ENCODE measurements at places on chromosomes 4 and X.

DNA sequence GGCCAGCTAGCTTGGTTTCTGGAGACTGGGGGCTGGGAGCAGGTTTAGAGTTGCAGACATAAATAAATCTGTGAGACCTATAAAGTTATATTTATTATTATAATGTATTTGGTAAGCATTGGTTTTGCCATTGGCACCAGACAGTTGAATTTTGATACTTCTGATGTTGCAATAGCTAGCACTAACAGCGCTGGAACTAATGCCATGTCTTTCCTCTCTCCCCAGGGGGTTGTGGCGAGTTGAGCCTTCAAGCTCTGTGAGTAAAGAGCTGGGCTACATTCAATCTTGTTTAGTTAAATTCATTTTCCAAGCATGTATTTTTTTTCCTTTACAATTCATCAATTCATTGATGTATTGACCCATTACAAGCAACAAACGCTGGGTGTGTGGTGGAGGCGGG, 358.7 kb upstream of the NR3C2 start:
- no peak for DNase-seq

DNA sequence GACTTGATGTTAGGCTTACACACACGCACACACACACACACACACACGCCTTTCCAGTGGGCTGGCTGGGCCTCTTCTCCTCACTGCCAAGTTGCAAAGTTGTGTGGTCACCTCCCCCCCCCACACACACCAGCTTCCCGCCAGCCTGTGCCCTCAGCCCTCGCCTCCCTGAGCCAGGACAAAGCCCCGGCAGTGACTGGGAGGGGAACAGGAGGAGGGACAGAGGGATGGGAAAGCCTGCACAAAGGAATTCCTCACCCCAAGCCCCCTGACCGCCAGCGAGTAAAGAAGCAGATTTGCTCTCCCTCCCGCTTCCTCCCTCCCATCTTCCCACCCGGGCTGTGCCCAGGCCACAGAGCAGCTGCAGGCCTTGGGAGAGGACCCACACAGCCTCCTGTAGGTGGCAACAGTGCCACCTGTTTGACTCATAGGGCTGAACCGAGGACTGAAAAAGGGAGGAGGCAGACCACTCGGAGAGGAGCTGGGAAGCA, at the start of gene GDPD2:
Gene GDPD2, plus strand, starts transcription at position 464 of the 491 bp plus-strand sequence. CDS start 1,671 bp downstream, outside the sequence.
- DNase-seq = no peak

GRCh38 chr4:139278912-139279759, 889 bp downstream of the MGARP start:
- DNase-seq = no peak

DNA sequence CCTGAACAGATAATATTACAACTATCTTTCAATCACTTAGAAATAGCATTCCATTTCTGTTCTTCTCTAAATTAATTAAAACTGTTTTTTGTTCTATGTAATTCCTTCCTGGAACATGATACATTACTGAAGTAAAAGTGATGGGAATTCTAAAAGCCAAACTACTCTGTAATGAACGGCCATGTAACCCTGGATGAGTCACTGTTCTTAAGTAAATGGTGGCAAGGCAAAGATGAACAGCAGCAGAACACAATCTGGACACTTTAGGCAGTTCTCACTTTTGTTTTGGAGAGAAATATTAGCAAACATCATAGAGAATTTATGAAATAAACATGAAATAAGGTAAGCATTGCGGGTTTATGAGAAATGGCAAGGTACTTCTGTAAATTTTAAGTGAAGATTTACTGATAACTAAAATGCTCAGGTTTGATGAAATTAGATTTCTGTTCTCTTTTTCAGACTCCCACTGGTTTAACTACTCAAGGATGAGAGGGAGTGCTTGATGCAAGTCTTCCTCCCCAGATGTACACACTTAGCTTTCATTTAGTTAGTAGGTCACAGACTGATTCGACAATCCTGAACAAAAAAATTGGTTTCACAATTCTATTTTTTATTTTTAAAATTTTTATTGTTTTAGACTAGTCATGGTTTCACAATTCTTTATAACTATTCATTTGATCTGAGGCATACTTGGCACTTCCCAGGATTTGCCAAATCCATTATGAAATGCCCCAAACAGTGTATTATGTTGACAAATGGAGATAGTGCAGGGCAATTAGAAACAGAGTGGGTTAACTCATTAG, 964 bp upstream of the GPR82 start:
- DNase-seq = no peak

- no peak for DNase-seq
Measured at GRCh38 chr4:128512161-128512560, 224.5 kb upstream of the PGRMC2 start.

- no peak for DNase-seq
Measured at GRCh38 chr4:176492646-176493302, 173.0 kb downstream of the SPCS3 start.

GRCh38 chrX:111581086-111581485, 69.6 kb downstream of the SERTM2 start:
- DNase-seq = no peak

GRCh38 chr4:72205831-72206230, 174.0 kb downstream of the NPFFR2 start:
- DNase-seq = no peak

GRCh38 chr4:77188498-77189220, 31.7 kb downstream of the CCNG2 start:
- DNase-seq = no peak

- peak; percentile 48 for DNase-seq
Measured at GRCh38 chr4:54941994-54942552, 183.3 kb downstream of the KDR start.

- peak; percentile 25 for DNase-seq
Measured at GRCh38 chrX:103464072-103464773, 55.1 kb downstream of the RAB40A start.

- peak; percentile 52 for DNase-seq
Measured at GRCh38 chr4:77852892-77853495, 9.6 kb upstream of the MRPL1 start.

GRCh38 chr4:184007891-184008290, 102.8 kb downstream of the STOX2 start:
- DNase-seq = no peak

GRCh38 chr4:111037591-111038360, 414.9 kb upstream of the PITX2 start:
- no peak for DNase-seq

GRCh38 chrX:46407036-46407752, 138.0 kb downstream of the ZNF674 start:
- DNase-seq = no peak

DNA sequence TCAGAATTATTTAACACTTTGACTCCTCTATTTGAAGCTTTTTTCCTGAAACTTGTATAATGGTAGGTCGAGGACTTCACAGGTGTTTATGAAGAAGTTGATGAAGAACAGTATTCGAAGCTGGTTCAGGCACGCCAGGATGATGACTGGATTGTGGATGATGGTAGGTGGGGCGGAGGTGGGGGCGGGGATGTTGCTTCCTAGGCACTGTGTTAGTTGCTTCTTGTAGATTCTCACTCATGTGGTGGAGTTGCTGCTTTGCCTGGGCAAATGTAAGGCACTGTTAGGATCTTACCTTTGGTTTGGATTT, 9.4 kb downstream of the POLA1 start:
- no peak for DNase-seq

GRCh38 chr4:38782452-38783108, at the start of gene TLR10:
Gene TLR10, minus strand, starts transcription at chr4:38782990. Its CDS starts 7,400 bp downstream, at chr4:38775590.
- no peak for DNase-seq

DNA sequence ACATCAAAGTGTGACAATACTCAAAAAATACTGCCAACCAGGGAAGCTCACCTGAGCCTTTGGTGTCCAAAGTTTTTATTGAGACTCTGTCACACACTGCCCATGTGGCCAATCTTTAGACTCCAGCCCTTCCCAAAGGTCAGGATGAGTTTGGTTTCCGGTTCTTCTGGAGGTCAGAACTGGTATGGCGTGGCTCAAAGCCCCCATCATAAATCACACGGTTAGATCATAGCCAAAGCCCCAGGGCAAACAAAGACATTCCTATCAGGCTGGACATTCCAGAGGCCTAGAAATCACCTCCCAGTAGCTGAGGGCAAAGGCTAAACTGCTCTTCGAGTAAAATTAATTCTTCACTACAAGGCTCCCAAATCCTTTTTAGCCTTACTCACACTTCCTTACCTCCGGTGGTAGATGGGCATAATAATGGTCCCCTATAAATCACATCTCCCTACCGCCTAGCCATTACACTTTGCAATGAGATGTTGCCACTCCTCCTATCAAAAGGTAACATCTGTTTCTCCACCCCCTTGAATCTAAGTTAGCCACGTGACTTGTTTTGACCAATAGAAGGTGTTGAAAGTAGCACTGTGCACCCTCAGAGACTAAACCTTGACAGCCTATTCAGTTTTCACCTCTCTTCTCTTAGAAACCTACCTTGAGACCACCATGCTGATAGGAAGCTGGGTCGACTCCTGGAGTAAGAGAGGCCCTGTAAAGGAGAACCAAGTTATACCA, 137.8 kb upstream of the DUSP21 start:
- no peak for DNase-seq

DNA sequence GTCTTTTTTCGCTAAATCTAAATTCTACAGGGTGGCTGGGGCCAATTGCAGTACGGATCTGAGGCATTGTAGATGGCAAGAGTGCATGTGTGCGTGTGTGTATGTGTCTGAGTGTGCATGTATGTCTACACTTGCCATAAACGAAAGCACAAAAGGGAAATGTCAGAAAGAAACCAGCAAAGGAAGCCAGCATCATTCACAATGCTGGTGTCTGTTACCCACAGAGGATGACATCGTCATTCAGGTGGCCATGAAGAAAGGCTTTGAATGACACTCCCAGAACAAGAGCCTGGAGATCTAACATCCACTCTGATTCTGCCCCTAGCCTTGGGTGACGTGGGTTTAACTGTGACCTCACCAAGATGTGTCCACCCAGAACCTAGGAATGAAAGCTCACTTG, 124.6 kb downstream of the DHRSX start:
- DNase-seq = no peak

DNA sequence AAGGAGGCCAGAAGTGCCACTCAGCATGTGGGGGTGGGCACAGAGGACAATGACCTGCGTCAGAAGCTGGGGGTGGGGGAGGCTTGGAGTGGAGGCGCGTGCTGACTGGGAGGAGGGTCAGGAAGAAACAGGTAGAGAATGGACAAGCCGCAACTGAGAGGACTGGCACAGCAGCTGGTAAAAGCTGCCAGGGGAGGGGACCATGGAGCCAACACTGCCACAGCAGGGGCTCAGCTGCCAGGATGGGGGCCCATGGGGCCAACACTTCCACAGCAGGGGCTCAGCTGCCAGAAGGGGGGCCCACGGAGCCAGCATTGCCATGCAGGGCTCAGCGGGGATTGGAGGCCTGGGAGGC, 19.1 kb downstream of the RNF212 start:
- DNase-seq = no peak

DNA sequence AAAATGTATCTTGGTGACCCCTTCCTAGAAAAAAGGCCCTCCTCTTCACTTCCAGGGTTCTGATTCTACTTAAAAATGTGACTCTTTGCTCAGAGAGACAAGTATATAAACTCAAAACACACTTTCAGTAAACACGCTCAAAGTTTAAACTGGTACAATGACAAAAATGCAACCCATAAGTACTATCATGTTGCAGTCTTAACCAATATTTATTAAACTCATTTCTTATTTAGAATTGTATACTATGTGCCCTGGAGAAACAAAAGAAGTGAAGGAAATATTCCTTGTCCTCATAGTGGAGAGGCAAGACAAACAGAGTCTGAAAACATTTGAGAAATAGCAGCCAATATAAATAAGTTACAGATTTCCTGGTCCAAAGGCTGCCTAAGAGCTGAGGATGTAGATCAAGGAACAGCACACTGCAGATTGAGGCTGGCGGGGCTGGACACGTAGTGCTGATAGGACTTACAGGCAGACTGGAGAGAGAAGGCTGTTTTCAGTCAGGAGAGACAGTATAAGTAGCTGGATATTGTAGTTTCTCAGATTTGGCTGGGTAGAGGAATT, 39.1 kb upstream of the ANXA3 start:
- DNase-seq = no peak

- DNase-seq = no peak
Measured at GRCh38 chrX:37854148-37854547, 6.8 kb upstream of the DYNLT3 start.

DNA sequence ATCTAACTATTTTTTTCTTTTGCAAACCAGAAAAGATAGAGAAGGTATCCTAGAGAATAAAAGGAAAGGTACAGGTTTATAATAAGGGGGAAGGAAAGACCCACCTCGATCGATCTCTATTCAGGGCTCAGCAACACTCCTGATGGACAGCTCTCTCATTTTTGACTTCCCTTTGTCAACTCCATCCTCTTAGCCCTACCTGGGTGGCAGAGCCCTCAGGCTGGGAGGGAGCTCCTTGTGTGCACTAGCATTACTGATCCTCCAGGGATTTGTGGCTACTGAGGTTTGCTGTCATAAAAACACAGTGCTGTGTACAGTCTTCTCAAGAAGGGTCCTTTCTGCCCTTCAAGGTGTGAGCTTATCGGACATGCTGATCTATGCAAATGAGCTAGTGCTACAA, 111.0 kb downstream of the MID1 start:
- DNase-seq = no peak

GRCh38 chrX:153816831-153817690, 13.3 kb downstream of the PDZD4 start:
- DNase-seq = peak; percentile 46

- no peak for DNase-seq
Measured at GRCh38 chr4:169658196-169658595, 37.8 kb downstream of the CLCN3 start.

- no peak for DNase-seq
Measured at GRCh38 chr4:86847571-86847970, 1.6 kb downstream of the SLC10A6 start.

DNA sequence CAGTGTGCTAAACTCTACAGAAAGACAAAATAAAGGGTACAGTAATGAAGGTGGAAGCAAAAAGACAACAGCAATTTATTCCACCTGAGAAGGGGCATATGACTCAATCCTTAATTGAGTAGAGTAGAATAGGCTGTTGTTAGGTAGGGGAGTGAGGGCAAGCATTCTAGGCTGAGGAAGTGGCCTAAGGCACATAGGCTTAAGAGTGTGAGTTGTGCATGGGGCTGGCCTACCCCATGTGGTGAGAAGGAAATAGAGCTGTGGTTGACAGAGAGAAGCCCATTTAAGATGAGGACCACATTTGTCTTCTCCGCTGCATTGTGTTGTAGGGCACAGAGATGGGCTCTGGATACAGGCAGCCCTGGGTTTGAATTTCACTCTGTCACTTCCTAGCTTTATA, 3.4 kb upstream of the ZCCHC18 start:
- no peak for DNase-seq

- DNase-seq = peak; percentile 22
Measured at GRCh38 chr4:112604589-112604988, 32.1 kb downstream of the ZGRF1 start.

- no peak for DNase-seq
Measured at GRCh38 chr4:3638080-3638795, 106.0 kb upstream of the LRPAP1 start.

GRCh38 chrX:39144323-39144722, 343.1 kb downstream of the MID1IP1 start:
- DNase-seq = no peak
